ENCODE measurements at places on chromosomes 2 and 18. TPM values are rescaled to one million over a fixed set of nuclear protein-coding genes. Genes with fewer than 3 reads are reported as not detected.

The RTP5 gene
- 2.5 TPM for total RNA-seq

The SLC20A1 gene
- 34.2 TPM for total RNA-seq

The PROM2 gene
- 1.2 TPM for total RNA-seq

The YWHAQ gene
- 535 TPM for total RNA-seq

The MALL gene
- total RNA-seq: 0.94 TPM

The CABYR gene
- 34.6 TPM for total RNA-seq

The SERPINB11 gene
- not detected for total RNA-seq

The SPC25 gene
- total RNA-seq: 3.4 TPM

The IL1R2 gene
- total RNA-seq: not detected

The SULT1C3 gene
- not detected for total RNA-seq

The BMP10 gene
- total RNA-seq: not detected

The PDCD1 gene
- not detected for total RNA-seq

The LINC00305 gene
- not detected for total RNA-seq

The ACOXL gene
- not detected for total RNA-seq

- no peak for DNase-seq
Observed at GRCh38 chr2:199861132-199861774, 10.3 kb upstream of the FTCDNL1 start.

DNA sequence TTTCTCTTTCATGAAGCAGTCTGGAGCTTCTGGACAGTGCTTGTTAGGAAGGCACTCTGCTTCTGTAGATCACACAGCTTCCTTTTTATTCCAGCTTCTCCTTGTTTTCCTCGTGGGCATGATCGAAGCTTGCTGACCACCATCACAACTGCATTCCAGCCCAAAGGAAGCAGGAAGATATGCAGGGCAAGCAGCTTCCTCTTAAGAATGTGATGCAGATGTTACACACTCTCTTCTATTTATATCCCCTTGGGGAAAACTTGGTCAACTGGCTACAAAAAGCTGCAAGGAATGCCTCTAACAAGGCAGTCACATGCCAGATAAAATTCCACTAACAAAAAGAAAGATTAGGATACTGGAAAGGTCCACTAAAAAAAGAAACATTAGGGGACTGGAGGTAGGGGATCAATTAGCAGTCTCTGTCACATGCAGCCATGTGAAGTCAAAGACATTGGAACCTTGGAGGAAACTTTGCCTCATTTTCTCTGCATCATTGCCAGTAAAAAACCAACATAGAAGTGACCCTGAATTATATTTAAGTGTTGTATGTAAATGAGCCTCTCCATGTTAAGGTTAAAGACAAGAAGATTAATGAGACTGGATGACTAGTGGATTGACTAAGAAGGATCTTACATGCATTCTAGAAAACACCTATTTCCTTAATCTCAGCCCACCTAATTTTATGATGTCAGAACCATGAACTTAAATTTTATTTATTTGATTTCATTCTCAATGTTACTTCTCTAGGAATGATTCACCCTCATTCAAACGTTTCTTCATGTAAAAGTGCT is 98.3 kb downstream of the NAB1 start:
- no peak for DNase-seq

GRCh38 chr2:119190321-119191111 is 32.0 kb upstream of the C1QL2 start:
- no peak for DNase-seq

- DNase-seq: no peak
Observed at GRCh38 chr2:241814643-241815476, 5.9 kb downstream of the NEU4 start.

DNA sequence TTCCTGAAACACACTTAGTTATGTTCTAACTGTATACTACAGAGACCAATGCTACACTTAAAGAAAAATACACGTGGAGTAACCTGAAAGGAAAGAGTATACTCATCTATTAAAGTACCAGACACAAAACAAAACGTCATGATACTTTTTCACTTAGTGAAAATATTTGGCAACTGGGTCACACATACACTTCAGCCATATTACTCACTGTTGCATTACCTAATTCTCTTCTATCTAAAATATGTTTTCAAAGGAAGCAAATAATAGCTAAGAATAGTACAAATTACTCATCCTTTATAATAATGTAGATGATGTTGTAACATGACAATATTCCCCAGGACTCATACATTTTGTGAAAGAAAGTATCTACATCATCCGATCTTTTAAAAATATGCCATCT is 76.5 kb upstream of the EPB41L3 start:
- no peak for DNase-seq

DNA sequence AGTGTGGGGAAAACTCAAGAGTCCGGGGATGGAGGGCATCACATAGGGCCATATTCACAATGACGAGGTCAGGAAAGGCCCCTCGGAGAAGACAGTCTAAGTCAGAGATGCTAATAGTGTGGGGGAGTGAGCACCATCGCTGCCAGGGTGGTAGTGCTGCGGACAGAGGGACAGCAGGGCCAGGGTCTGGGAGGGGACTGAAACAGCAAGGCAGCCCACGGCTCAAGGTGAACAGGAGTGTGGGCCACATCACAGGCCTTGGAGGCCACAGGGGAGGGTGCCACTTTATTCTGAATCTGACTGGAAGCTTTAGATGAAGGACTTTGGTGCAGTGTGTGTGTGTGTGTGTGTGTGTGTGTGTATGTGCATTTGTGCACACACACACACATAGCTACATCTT is 130.9 kb upstream of the GLI2 start:
- DNase-seq: no peak

GRCh38 chr2:134522496-134523455 is 196.0 kb downstream of the TMEM163 start:
- DNase-seq: no peak

DNA sequence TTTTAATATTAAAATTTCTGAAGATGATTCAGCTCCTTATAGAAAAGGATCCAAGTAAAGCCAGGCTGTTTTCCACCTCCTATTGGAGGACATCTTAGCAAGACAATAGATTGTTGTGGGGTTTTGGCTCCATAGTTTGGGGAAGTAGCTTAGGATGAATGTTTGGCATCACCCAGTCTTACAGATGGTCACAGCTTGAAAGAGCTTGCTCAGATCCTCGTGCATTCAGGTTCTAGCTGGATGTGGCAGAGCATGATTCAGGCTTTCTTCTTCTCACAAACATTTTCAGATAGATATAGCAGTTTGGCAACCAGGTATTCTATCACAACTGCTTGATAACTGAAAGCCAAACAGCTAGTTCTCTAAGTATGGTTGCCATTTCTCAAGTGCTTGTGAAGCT is 23.6 kb upstream of the PDCL3 start:
- no peak for DNase-seq

DNA sequence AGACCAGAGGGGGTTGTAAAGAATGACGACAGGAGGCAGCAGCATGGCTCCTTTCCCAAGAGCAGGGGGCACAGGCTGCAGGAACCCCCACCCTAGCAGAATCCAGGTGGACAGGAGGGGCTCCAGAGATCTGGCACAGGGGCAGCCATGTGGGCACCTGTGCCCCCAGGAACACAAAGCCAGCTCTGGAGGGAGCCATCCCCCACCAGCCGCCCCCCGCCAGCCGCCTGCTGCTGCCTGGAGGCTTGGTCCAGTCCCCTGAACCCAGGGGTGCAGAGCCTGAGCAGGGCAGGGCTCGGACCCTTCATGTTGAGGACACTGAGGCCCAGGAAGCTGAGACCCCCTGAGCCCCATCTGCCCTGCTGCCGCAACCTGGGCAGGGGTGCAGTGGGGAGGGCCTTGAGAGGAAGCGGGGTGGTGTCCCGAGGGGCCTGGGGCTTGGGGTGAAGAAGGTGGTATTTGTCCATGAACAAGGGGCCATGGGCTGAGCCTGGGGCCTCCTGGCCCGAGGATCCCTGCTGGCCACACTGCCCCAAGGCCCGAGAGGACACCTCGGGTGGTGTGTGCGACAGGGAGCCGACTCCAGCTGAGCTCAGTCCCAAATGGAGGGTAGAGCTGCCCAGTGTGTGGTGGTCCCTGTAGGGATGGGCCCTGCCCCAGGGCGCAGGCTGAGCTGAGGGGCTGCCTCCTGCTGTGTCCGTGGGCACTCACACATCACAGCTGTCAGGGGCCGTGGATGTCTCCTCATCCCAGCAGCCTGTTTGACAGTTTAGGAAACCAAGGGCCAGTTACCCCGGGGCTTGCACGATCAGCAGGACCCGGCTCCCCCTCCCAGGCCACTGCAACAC is 39.8 kb upstream of the SNED1 start:
- DNase-seq: no peak

- no peak for DNase-seq
Observed at GRCh38 chr18:31821545-31822171, 61.0 kb upstream of the SLC25A52 start.

DNA sequence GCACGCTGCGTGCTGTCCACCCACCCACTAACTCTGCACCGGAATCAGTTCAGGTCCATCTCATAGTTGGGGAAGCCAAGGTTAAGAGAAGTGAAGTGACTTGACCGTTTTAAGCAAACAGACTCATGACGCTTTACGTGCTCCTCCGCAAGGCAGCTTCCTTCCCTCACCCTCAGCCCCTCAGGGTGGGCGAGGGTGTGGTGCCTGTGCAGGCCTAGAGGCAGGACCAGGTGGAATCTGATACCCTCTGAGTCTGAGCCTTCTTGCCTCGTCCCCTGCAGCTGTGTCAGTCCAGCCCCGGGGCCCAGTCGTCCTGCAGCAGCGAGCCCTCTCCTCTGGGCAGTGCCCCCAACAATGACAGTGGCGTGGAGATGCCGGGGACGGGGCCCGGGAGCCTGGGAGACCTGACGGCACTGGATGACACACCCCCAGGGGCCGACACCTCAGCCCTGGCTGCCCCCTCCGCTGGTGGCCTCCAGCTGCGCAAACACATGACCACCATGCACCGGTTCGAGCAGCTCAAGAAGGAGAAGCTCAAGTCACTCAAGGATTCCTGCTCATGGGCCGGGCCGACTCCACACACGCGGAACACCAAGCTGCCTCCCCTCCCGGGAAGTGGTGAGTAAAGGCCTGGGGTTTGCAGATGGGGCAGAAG is 250.5 kb downstream of the GLI2 start:
- no peak for DNase-seq

DNA sequence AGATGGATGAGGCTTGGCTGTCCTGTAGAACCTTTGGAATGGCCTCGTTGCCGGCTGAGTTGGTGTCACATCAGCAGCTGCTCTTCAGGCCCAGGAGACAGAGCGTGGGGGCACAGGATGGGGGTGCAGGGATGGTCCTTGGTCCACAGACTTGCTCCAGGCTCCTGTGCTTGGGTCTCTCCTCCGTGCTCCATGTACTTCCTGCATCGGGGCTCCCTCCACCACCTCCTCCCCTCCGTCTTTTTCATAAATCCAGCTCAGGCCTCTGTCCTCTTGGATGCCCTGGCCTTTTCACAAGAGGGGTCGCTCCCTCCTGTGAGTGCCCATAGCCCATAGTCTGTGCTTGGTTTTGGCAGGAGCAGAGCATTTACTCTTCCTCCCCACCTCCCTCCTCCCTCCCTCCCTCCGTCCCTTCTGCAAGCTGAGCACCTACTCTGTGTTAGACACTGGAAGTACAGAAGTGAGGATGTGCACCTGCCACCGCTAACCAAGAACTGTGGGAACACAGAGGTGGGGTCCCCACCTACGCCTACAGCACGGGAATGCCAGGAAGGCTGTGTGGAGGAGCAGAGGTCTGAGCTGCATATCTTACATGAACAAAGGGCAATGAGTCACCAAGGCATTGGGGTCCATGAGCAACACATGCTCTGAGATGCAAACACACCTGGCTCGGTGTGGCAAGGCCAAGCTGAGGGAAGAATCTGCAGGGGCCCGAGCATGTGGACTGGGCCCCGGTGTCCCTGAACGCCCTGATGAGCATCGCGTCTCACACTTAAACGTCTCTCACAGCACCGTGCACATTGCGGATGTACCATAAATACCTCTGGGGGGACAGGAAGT is 458.7 kb upstream of the HS6ST1 start:
- DNase-seq: no peak

GRCh38 chr2:628651-629050 is 48.6 kb downstream of the TMEM18 start:
- DNase-seq: no peak

- no peak for DNase-seq
Observed at GRCh38 chr18:44735096-44735495, 54.4 kb downstream of the SETBP1 start.

GRCh38 chr2:163341426-163341825 is 394.4 kb downstream of the FIGN start:
- DNase-seq: no peak

- no peak for DNase-seq
Observed at GRCh38 chr2:33681364-33681757, 82.3 kb upstream of the FAM98A start.

DNA sequence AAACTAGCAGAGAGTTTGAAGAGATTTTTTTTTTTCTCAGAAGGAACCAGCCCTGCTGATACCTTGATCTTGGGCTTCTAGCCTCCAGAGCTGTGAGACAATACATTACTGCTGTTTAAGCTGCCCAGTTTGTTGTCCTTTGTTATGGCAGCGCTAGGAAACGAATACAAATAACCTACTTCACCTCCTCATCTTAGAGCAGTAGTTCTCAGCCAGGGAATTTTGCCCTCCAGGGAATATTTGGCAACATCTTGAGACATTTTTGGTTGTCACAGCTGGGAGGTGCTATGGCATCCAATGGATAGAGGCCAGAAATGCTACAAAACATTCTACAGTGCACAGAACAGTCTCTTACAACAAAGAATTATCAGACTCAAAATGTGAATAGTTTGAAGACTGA is 43.9 kb upstream of the BCL11A start:
- DNase-seq: no peak

DNA sequence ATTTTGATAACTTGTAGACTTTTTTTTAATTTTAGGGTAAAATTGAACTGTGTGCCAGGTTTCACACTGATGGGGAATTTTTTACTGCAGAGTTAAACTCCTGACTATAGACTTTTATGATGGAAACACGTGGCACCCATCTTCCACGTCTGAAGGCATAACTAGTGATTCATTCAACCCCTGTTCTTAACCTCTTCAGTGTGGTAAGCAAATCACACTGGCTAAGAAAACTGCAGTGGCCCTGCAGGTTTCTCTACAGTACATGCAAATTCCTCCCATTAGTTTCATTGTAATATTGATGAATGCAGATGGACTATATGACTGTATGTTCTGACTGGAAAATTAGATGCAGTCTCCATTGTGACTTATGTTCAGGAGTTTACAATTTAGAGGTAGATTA is 47.2 kb downstream of the SMAD4 start:
- no peak for DNase-seq

DNA sequence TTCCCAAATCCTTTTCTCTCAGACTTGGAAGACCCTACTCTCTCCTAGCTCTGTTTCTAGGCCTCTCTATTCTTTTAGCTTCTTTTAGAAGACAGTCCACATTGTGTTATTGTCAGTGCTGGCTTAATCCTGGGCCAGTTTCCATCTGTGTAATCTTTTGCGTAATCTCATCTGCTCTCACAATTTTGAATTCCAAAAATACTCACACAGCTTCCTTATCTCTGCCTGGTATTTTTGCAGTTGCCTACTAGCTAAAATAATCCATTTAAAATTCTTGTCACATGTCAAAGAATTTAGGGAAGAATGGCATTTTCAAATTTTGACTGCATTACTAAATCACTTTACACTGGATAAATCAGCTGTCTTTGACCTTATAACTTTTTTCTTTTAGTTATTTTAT is 200.6 kb upstream of the MEX3C start:
- DNase-seq: no peak

- DNase-seq: no peak
Observed at GRCh38 chr2:64514008-64514407, 10.1 kb upstream of the AFTPH start.

GRCh38 chr2:99618579-99619097 is 128.8 kb upstream of the REV1 start:
- no peak for DNase-seq

GRCh38 chr18:22871809-22872525 is 61.2 kb upstream of the RBBP8 start:
- no peak for DNase-seq

Data from occipital lobe (tissue), 3 donors.